ENCODE measurements at places on chromosomes 13 and 19.
A peak's percentile ranks its signal among the peaks of the same experiment; 100 is the strongest.

DNA sequence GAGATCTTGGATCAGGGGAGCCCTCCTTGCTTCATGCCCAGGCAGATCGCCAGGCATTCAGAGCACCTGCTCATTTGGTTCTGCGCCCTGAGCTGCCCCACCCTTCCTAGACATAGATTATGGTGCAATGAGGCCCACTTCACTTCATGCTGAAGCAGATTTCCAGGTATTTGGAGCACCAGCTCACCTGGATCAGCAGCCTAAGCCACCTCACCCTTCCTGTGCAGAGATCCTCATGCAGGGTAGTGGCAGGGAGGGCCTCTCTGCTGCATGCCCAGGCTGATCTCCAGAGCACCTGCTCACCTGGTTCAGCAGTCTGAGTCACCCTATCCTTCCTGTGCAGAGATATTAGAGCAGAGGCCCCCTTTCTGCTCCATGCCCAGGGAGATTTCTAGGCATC, 1966.1 kb downstream of the PCDH9 start:
- H3K27me3 ChIP-seq, result no peaks in the 10 kb centered on the region
- H3K4me1 ChIP-seq, result no peaks in the 10 kb centered on the region
- H3K27ac ChIP-seq, result no peak overlapping the region
- H3K36me3 ChIP-seq, result no peaks in the 10 kb centered on the region
- no peak for DNase-seq
- no peak overlapping the region for H3K4me3 ChIP-seq

- H3K4me1 ChIP-seq, result peaks cover 59% of the 10 kb centered on the region
- H3K27me3 ChIP-seq, result no peaks in the 10 kb centered on the region
- H3K36me3 ChIP-seq, result peaks cover 13% of the 10 kb centered on the region
- no peak overlapping the region for H3K4me3 ChIP-seq
- H3K27ac ChIP-seq, result peak overlapping the region; percentile 48
- DNase-seq, result no peak
Measured at GRCh38 chr19:5983367-5983955, 5.5 kb upstream of the RANBP3 start.

GRCh38 chr19:15251749-15252397, 19.6 kb upstream of the EPHX3 start:
- H3K36me3 ChIP-seq, result peaks cover 51% of the 10 kb centered on the region
- H3K27ac ChIP-seq, result no peak overlapping the region
- no peaks in the 10 kb centered on the region for H3K27me3 ChIP-seq

- H3K4me3 ChIP-seq, result no peak overlapping the region
- H3K4me1 ChIP-seq, result no peaks in the 10 kb centered on the region
- H3K36me3 ChIP-seq, result no peaks in the 10 kb centered on the region
Measured at GRCh38 chr19:32131005-32131404, 214.4 kb upstream of the ZNF507 start.

GRCh38 chr13:94170145-94170571, 309.3 kb downstream of the DCT start:
- H3K36me3 ChIP-seq, result no peaks in the 10 kb centered on the region
- H3K27ac ChIP-seq, result no peak overlapping the region
- no peak for DNase-seq
- no peaks in the 10 kb centered on the region for H3K27me3 ChIP-seq
- H3K4me3 ChIP-seq, result no peak overlapping the region

DNA sequence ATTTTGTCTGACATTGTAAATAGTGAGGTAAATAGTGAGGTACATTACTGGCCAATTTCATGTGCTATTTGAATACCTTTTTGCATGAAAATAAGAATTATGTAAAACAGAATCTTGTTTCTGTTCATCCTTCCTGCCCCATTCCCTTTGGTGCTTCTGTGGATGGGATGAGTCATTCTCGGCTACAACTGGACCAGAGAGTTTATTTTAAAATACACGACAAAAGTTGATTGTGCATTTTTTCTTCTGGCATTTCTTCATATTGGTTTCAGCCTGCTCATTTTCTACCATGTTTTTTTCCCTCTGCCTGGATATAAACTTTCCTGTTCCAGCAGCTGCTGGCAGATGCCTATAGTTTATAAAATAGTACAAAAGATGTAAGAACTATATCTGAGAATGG, 107.5 kb downstream of the CYSLTR2 start:
- no peak overlapping the region for H3K4me3 ChIP-seq
- H3K4me1 ChIP-seq, result no peaks in the 10 kb centered on the region
- no peak for DNase-seq
- peaks cover 15% of the 10 kb centered on the region for H3K27me3 ChIP-seq
- H3K36me3 ChIP-seq, result peaks cover 9% of the 10 kb centered on the region

DNA sequence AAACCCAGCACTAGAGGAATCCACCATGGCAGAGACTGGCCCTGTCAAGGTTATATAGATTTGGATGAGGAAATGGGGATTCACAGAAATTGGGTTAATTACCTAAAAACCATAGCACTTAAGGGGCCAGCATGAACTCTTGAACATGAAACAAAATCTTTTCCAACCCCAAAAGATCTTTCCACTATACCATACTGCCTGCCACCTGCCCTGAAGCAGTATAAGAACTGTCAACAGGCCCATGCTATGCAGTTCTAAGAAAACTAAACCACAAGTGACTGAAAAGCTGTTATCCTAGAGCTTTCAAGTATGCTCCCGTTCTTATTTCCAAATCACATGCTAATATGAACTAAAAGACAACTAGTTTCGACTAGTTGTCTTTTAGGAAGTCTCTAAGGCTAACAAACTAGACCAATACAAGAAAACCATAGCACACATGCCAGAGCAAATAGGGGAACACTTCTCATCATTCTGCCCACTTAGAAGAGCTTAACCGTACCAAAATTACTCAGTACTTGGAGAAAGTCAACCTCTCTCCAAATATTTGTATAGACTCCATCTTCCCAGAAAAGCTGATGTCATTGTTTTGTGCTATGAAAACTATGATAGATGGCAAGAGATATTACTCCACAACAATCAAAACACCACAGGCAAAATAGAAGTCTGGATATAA, 27.5 kb downstream of the HSPH1 start:
- H3K4me3 ChIP-seq, result no peak overlapping the region
- H3K27ac ChIP-seq, result peak overlapping the region; percentile 39
- peaks cover 52% of the 10 kb centered on the region for H3K36me3 ChIP-seq

DNA sequence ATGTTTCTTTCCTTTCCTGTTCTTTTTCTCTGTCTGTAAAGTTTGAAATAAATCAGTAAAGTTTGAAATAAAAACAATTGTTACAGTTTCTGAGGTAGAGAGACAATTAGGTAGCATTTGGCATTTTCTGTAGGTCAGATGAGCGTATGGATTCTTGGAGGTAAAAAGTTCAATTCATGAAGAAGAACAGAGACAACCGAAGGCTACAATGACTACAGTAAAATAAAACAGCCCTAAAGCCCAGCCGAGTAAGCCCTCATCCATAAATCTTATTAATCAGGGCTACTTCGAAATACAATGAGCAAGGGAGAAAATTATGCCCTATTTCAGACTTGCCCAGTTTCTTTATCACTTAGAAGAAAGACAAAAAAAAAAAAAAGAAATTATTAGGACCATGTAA, 941.9 kb upstream of the SLC10A2 start:
- no peaks in the 10 kb centered on the region for H3K4me1 ChIP-seq
- no peaks in the 10 kb centered on the region for H3K27me3 ChIP-seq
- H3K36me3 ChIP-seq, result no peaks in the 10 kb centered on the region
- no peak overlapping the region for H3K4me3 ChIP-seq

GRCh38 chr19:21586311-21587116, 81.1 kb downstream of the ZNF429 start:
- DNase-seq, result peak; percentile 40
- peaks cover 16% of the 10 kb centered on the region for H3K4me1 ChIP-seq
- H3K27me3 ChIP-seq, result no peaks in the 10 kb centered on the region
- peaks cover 8% of the 10 kb centered on the region for H3K36me3 ChIP-seq

DNA sequence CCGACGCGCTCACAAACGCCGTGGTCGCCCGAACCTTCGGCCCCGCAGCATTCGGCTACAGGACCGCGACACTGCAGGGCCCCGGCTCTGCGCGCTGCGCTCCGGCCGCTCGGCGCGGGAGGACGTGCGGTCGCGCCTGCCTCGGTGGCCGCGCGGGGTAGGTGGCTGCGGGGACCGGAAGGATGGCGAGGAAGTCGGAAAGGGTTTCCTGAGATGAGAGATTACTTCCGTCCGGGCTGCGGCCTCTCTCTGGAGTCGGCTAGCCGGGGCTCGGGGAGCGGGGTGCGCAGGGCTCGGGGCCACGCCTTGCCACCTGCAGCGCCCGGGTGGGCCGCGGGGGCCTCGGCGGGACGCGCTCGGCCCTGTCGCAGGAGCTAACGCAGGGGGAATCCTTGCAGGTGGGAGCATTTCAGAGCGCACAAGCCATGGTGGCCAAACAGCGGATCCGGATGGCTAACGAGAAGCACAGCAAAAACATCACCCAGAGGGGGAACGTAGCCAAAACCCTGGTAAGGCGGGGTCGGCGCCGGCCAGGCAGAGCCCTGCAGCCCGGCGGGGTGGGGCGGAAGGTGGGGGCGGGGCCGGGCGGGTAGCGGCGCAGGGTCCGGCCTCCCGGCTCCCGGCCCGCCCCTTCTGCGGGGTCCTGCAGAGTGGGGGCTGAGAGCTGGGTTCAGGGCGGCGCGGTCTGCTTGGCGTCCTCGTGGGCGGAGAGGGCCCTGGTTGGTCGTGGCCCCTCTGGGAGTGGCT, at the start of gene SERP2:
SERP2 (plus strand) TSS at position 224 of the 747 bp plus-strand sequence; CDS start at position 426, 202 bp downstream.
- H3K27me3 ChIP-seq, result peaks cover 30% of the 10 kb centered on the region
- H3K4me1 ChIP-seq, result peaks cover 4% of the 10 kb centered on the region
- DNase-seq, result peak; percentile 29
- H3K27ac ChIP-seq, result no peak within 1 kb of the TSS

DNA sequence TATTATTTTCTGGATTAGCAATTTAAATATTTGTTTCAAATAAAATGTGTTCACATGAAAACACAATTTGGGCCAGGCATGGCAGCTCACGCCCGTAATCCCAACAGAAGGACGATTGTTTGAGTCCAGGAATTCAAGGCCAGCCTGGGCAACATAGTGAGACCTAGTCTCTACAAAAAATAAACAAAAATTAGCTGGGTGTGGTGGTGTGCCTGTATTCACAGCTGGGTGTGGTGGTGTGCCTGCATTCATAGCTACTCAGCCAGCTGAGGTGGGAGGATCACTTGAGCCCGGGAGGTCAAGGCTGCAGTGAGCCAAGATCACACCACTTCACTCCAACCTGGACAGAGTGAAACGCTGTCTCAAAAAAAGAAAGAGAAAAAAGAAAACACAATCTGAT, 46.4 kb downstream of the KPNA3 start:
- peaks cover 2% of the 10 kb centered on the region for H3K4me1 ChIP-seq
- no peak overlapping the region for H3K4me3 ChIP-seq
- H3K36me3 ChIP-seq, result peaks cover 24% of the 10 kb centered on the region
- no peaks in the 10 kb centered on the region for H3K27me3 ChIP-seq

DNA sequence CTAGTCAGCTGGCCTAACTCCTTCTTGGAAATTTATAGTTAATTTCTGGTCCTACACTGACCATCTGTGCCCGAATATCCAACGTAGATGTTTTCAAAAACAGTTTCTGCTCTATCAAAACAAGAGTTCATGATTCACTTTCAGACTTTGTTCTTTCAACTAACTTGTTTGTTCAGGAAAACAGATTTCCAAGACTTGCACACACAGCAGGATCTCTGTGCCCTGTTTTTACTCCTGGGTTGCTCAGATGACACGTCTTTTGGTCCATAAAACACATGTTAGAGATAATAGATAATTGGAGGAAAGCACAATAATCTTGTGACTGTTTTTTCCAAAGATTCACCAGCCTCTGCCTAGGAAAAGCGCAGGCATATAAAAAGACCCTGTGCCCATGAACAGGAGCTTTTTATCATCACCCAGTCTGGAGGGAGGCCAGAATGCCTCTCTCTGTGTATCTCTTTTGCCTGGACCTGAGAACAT, 218.0 kb downstream of the IRS2 start:
- H3K36me3 ChIP-seq, result peaks cover 6% of the 10 kb centered on the region
- H3K4me3 ChIP-seq, result no peak overlapping the region
- DNase-seq, result no peak
- H3K27me3 ChIP-seq, result peaks cover 2% of the 10 kb centered on the region

GRCh38 chr19:3360421-3361383, 5.7 kb upstream of the NFIC start:
- H3K27ac ChIP-seq, result peak overlapping the region; percentile 61
- DNase-seq, result peak; percentile 60
- peaks cover 38% of the 10 kb centered on the region for H3K4me1 ChIP-seq
- peak overlapping the region; percentile 83 for H3K4me3 ChIP-seq
- peaks cover 23% of the 10 kb centered on the region for H3K27me3 ChIP-seq

GRCh38 chr13:73943137-73943964, 190.9 kb downstream of the KLF12 start:
- DNase-seq, result no peak
- peaks cover 31% of the 10 kb centered on the region for H3K36me3 ChIP-seq
- H3K4me3 ChIP-seq, result peak overlapping the region; percentile 28

DNA sequence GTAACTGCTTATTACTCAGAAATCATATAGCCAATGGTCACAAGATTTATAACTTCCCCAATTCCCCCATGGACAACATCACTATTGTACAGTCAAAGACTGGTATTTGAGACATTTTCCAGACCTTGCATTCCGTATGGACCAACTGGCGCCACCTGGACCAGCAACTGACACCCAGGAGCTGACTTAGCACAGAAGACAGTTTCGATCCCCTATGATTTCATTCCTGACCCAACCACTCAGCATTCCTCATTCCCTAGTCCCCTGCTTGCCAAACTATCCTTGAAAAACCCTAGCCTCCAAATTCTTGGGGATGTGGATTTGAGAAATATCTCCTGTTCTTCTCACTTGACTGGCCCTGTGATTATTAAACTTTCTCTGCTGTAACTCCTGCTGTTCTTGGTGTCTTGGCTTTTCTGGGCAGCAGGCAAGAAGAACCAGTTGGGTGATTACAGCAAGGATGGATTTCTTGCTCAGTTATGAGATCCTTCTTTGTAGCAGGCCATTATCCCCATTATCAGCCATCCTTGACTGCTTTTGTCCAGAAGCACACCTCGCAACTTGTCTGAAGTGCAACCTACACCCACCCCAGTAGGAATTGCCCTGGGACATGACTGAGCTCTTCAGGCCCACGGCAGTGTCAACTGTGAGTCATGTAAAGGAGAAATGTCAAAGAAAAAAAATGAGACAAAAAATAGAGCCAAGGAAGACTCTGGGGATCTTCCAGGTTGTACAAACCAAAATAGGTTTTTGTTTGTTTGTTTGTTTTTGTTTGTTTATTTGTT, 13.7 kb upstream of the MAP3K10 start:
- H3K36me3 ChIP-seq, result no peaks in the 10 kb centered on the region
- DNase-seq, result no peak
- H3K4me3 ChIP-seq, result no peak overlapping the region

DNA sequence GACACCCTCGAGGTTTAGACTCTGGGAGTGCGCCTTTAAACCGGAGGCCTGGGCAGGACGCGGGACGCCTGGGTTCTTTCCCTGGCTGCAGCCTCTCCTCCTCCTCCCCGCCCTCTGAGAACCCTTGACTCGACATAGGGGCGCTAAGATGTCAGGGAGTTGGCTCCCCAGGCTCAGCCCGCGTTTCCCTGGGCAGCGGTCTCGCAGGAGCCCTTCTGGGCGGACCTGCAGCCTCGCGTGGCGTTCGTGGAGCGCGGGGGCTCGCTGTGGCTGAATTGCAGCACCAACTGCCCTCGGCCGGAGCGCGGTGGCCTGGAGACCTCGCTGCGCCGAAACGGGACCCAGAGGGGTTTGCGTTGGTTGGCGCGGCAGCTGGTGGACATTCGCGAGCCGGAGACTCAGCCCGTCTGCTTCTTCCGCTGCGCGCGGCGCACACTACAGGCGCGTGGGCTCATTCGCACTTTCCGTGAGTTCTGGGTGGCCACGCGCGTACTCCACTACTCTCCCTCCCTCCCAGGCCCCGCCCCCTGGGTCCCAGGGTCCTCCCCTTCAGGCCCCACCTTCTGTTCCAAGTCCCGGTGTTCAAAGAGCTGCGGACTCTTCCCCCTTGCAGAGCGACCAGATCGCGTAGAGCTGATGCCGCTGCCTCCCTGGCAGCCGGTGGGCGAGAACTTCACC, 1.3 kb downstream of the ICAM5 start:
- peaks cover 91% of the 10 kb centered on the region for H3K4me1 ChIP-seq
- H3K27me3 ChIP-seq, result peaks cover 75% of the 10 kb centered on the region
- peaks cover 10% of the 10 kb centered on the region for H3K36me3 ChIP-seq
- DNase-seq, result peak; percentile 66
- peak overlapping the region; percentile 73 for H3K4me3 ChIP-seq
- no peak overlapping the region for H3K27ac ChIP-seq
